ENCODE measurements at places on chromosomes 3 and 15.

- no peak for DNase-seq
Measured at GRCh38 chr3:78912687-78913086, 855.1 kb downstream of the ROBO1 start.

DNA sequence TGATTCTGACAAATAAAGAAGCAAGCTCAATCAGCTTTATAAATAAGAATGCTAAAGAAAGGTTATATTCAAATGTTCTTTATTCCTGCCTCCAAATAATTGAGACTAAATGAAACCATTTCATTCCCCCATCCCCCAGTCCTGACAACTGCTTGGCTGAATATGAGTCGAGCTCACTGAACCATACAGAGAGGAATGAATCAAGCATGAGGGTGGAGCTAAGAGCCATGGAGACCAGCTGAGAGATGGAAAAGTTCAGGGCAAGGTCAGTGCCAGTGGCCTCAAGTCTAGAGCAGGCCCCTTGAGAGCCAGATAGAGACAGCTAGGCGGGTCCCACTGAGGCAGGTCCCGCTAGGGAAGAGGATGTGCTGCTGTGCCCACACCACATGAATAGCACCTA lies 188.7 kb upstream of the EIF1B start:
- DNase-seq, result peak; percentile 67

DNA sequence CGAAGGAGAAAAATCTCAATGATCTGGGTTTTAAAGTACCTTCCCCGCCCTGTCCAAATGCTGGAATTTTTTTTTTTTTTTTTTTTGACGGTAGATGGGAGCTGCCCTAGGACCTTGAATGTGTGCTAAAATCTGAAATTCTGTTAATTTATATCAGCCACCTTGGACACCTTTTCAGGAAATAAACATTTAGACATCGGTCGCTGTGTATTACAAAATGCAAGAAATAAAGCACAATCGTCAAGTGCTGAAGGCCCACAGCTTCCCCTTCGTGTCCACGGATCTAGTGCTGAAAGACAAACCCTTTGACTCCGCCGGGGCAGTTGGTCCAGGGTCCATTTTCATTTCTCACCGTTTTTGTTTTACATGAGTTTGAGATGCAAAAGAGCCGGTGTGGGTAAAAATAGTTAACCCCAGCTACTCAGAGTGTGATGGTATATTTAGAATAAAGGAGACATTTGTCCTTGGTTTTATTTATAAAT lies 90.2 kb upstream of the CHD2 start:
- DNase-seq, result peak; percentile 11

DNA sequence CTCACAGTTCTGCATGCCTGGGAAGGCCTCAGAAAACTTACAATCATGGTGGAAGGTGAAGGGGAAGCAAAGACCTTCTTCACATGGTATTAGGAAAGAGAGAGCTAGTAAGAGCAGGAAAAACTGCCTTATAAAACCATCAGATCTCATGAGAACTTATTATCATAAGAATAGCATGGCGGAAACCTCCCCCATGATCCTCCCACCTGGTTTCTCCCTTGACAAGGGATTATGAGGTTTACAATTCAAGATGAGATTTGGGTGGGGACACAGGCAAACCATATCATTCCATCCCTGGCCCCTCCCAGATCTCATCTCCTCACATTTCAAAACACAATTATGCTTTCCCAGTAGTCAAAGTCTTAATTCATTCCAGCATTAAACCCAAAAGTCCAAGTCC lies 34.6 kb upstream of the TMEM45A start:
- DNase-seq, result no peak

- DNase-seq, result no peak
Measured at GRCh38 chr3:122920986-122921385, 106.6 kb downstream of the SEMA5B start.

DNA sequence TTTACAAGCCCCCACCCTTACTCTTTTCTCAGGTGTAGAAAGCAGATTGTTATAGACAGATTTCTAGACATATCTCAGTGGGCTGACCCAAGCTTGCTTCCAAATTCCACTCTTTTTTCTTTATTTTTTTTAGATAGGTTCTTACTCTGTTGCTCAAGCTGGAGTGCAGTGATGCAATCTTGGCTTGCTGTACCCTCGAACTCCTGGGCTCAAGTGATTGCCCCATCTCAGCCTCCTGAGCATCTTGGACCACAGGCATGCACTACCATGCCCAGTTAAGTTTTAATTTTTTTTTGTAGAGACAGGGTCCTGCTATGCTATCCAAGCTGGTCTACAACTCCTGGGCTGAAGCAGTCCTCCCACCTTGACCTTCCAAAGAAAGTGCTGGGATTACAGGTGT lies 53.5 kb upstream of the ADAMTS9 start:
- DNase-seq, result no peak

GRCh38 chr3:59056706-59057105 lies 6.9 kb upstream of the CFAP20DC start:
- DNase-seq, result no peak

- no peak for DNase-seq
Measured at GRCh38 chr3:127543441-127543840, 47.1 kb downstream of the TPRA1 start.

DNA sequence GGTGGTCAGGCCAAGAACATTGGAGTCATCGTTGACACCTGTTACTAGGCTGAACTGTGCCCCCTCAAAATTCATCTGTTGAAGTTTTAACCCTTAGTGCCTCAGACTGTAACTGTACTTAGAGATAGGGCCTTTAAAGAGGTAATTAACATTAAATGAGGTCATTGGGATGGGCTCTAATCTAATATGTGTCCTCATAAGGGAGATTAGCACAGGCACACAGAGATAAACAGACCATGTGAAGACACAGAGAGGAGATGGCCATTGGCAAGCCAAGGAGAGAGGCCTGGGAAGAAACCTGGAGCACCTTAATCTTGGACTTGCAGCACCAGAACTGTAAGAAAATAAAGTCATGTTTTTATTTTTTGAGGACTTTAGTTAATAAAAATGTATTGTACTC lies 59.6 kb downstream of the PLCL2 start:
- no peak for DNase-seq

DNA sequence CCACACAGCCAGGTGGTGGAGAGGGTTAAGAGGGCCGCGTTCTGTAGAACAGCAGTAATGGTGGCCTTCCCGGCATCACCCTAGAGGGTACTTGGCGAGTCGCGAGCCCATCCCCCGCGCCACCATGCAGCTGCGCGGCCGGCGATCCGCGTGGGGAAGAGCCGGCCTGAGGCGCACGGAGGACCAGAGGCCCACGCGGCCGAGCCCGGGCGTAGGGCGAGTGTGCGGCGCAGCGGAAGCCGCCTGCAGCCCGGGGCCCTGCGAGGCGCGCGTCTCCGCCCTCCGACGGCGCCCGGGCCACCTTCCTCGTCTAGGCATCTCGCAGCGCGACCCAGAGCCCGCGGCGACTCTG lies 423 bp downstream of the TKT start:
- DNase-seq, result no peak

DNA sequence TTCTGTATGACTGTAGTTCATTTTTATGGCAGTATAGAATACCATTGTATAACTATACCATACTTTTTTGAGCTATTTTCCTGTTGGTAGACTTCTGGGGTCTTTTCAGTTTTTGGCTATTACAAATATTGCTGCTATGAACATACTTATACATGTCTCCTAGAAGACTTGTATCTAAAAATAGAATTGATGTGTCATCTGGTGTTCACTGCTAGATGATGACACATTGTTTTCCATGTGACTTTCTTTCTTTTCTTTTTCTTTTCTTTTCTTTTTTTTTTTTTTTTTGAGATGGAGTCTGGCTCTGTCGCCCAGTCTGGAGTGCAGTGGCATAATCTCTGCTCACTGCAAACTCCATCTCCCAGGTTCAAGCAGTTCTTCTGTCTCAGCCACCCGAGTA lies 69.8 kb downstream of the SH3GL3 start:
- DNase-seq, result no peak

GRCh38 chr3:172568701-172569100 lies 45.5 kb upstream of the TNFSF10 start:
- no peak for DNase-seq

- DNase-seq, result no peak
Measured at GRCh38 chr15:63967616-63968015, 78.7 kb downstream of the DAPK2 start.

- DNase-seq, result peak; percentile 63
Measured at GRCh38 chr3:119643528-119643927, 16.9 kb downstream of the POPDC2 start.

DNA sequence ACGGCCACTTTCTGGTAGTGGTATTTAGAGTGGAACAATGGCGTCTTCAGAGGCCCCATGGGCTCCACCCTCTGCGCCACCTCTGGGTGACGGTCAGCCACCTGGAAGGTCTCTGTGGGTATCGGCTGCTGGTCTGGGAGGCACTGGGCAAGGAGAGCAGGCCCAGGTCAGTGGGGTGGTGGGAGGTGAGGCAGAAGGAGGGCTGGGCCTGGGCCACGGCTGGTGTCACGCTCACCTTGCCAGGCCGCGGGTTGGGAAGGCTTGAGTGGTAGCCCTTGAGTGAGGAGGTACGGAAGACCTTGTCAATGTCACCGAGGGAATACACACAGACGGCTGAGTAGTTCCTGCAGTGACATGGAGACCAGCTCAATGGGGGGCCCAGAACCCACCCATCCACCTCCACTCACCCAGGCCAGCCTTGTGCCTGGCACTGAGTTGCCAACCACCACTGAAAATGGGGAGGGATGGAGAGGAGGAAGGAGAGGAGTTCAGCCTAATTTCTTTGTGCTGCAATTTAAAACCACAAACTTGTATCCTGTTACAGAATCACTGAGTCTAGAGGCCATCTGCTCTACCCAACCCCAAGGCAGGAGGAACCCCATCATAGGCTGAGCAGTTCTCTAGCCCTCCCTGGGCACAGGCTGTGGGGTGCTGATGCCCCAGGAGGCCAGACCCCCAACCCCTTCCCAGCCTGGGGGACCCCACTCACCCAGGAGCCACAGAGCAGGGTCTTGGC lies 19.0 kb downstream of the SEMA7A start:
- DNase-seq, result no peak

- no peak for DNase-seq
Measured at GRCh38 chr3:101038393-101038792, 45.2 kb upstream of the ABI3BP start.

DNA sequence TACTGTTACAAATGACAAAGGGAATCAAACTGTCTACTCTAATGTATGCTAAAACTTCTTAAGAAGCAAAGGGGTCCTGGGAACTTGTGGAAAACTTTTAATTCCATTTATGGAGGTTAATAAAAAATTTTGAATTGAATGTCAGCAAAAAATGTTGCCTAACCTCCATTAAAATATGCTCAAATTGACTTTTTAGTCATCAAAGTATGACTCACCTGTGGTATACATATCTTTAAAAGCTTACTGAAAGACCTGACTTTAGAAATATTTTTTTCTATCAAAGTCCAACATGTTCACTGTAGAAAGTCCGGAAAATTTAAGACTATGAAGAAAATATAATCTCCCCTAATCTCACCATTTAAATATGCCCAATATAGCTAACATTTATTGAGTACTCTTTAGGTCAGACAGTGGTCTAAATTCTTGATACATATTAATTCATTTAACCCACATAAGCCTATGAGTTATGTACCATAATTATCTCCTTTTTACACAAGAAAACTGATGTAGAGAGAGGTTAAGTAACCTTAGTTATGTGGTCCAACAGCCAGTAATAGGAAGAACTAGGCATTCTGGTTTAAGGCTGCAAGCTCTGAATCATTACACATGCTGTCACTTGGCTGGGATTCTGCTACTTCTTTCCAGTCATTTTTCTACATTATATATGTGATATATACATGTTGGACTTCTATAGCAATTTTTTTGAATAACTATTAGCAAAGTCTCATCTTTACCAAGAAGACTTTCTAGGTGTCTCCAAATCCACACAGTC lies 83.6 kb downstream of the PDZRN3 start:
- no peak for DNase-seq

DNA sequence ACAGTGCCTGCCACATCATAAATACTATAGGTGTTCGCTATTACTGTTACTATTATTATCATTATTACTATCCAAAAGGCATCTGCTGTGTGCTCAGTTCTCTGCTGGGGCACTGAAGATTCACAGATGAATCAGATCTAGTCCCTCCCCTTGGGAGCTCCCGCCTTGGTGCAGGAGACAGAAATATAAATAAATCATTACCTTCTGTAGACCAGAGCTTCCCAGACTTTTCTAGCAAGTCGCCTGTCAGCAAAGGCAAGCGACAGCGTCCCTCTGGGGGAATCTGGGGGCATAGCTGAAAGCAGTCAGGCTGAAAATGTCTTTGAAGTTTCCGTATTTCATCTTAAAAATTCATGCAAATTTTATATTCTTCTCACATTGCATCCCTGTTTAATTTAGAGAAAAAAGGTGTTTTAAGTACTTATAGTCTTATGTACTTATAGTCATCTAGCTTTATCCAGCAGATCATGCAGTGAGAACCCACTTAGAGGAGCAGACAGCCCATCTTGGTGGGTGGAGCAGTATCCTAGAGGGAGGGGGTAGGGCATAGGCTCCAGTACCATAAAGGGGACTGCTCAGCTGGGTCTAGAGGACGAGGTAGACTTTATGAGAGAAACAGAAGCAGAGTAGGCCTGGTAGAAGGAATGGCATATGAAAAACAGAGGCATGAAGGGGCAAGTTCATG lies 10.4 kb upstream of the BRPF1 start:
- DNase-seq, result no peak

GRCh38 chr3:113266738-113267137 lies 55.4 kb downstream of the BOC start:
- DNase-seq, result no peak

DNA sequence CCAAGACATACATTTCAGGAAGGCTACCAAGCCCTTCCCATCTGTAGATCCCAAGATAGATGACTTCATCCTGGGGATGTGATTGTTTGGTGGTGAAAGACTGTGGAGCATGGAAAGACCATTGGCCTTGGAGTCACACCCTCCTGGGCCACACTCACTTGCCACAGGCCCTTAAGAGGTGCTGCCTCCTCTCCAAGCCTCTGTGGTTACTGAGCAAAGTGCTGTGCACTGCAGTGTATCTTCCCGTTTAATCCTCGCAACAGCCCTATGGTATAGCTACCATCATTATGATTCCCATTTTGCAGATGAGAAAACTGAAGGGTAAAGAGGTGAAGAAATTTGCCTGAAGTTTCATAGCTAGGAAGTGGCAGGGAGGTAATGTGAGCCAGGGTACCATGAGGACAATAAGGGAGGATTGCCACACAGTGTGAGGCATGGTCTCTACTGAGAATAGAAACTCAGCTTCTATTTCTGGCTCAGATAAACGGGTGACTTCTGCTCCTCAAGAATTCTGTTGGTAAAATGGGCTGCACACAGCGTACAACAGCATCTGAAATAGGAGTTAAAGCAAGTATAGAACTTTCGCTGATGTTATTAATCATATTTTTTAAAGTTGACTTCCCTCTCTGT lies 23.9 kb upstream of the RHO start:
- DNase-seq, result no peak

DNA sequence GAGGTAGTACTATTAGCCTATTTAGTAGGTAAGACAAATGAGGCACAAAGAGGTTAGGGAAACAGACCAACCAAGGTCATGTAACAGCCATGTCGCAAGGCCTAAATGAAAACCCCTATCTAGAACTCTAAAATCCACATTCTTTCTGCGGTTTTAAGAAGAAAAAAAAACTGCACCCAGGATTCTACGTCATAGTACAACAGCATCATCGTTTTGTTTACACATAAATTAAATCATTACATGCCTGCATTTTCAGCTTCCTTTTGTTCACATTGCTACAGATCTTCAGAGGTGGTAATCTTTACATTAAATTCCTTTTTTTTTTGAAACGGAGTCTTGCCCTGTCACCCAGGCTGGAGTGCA lies 548 bp upstream of the PSMD6 start:
- DNase-seq, result no peak

Data from amniotic stem cell (primary cell).